ENCODE measurements at places on chromosomes 4 and X. TPM values are rescaled to one million over a fixed set of nuclear protein-coding genes. Genes with fewer than 3 reads are reported as not detected.

GRCh38 chr4:187436251-187436650 lies 559.3 kb upstream of the ZFP42 start:
- no peak for DNase-seq

DNA sequence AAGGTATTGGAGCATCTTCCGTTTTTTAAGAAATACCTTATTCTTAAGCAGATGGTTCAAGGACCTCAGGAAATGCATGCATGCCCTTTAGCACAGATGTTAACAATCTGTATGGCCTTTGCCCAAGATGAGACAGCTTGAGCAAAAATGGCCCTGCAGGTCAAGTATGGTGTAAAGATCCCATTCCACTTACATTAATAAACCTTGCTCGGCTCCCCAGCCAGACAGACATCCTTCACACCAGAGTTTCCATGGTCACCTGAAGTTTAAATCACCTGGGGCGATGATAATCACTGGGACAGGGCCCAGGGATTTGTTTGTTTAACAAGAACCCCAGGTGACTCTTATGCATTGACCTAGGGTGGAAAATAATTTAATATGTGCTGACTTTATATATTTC lies 287.0 kb upstream of the NOCT start:
- no peak for DNase-seq

- no peak for DNase-seq
Observed at GRCh38 chr4:172786039-172786792, 382.4 kb upstream of the GALNT7 start.

DNA sequence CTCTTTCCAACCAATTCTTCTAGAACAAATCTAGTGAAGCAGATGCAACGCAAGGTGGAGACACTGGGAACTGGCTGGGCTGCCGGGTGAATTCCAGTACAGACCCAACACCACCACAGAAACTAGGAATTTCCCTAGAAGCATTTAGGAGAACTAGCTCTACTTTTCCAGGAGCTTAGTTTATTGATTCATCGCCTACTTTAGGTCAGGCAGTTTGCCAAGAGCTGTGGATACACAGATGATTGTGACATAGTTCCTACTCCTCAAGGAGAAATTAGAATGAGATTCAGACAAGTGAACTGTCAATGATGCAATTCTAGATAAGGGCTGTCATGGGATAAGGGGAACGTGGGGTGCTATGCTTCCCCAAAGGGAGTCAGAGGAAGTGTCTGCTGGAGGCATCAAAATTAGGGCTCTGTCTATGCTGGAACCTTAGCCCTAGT lies 350.0 kb downstream of the CAMK2D start:
- peak; percentile 76 for DNase-seq

- no peak for DNase-seq
Observed at GRCh38 chr4:169689681-169690080, 68.1 kb downstream of the HPF1 start.

DNA sequence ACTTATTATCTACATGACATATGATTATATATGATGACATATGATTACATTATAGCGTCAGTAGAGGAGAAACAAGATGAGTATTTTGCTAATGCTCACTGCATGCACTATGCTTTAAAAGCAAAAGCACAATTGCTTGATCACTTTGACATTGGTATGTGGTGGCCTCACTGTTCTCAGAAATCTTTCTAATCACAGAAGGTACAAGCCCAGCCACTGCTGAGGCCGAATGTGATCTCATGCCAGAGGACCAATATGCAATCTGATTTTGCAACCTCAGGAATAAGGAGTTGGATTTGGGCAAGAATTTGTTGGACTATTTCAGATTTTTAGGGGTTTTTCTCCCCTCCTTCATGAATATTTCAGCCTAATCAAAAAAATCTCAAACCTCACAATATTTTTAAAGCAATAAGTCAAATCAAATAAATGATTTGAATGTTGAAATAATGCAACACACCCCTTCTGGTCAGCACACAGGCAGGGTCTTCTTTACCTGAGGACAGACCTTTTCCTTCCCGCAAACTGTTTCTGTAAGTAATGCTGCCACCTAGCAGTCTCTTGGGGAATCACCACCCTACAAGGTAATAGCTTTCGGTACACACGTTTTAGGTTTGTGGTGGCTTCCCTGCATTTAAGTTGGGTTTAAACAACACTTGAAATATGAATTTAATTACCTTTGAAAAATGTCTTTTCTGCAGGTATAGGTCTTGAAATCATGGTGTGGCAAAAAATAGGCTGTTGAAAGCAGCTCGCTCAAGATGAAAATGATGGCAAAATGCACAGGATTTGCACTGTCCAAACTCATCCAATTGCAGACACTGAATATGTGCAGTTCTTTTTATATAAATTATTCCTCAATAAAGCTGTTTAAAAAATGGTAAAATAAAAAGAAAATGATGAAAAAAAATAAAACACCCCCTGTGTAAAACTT lies 4.8 kb upstream of the CXCL13 start:
- DNase-seq, result peak; percentile 24

The TLR6 gene
- total RNA-seq, result 4.0 TPM

The NLGN3 gene
- total RNA-seq, result 0.10 TPM

- DNase-seq, result no peak
Observed at GRCh38 chr4:89166971-89167475, 55.7 kb downstream of the TIGD2 start.

The MBNL3 gene
- 4.2 TPM for total RNA-seq

GRCh38 chr4:158870282-158870625 lies 101.4 kb downstream of the FNIP2 start:
- DNase-seq, result no peak

- peak; percentile 17 for DNase-seq
Observed at GRCh38 chr4:39320381-39321115, 45.6 kb downstream of the RFC1 start.

The AFM gene
- total RNA-seq, result 0.10 TPM

GRCh38 chrX:124362072-124362471 lies 15.7 kb downstream of the SH2D1A start:
- DNase-seq, result no peak

The SETD7 gene
- 23.3 TPM for total RNA-seq

- DNase-seq, result peak; percentile 5
Observed at GRCh38 chr4:48665555-48666186, 114.4 kb downstream of the FRYL start.

- DNase-seq, result peak; percentile 24
Observed at GRCh38 chrX:13599491-13599890, 30.1 kb downstream of the EGFL6 start.

The CYP2U1 gene
- total RNA-seq, result 11.9 TPM

DNA sequence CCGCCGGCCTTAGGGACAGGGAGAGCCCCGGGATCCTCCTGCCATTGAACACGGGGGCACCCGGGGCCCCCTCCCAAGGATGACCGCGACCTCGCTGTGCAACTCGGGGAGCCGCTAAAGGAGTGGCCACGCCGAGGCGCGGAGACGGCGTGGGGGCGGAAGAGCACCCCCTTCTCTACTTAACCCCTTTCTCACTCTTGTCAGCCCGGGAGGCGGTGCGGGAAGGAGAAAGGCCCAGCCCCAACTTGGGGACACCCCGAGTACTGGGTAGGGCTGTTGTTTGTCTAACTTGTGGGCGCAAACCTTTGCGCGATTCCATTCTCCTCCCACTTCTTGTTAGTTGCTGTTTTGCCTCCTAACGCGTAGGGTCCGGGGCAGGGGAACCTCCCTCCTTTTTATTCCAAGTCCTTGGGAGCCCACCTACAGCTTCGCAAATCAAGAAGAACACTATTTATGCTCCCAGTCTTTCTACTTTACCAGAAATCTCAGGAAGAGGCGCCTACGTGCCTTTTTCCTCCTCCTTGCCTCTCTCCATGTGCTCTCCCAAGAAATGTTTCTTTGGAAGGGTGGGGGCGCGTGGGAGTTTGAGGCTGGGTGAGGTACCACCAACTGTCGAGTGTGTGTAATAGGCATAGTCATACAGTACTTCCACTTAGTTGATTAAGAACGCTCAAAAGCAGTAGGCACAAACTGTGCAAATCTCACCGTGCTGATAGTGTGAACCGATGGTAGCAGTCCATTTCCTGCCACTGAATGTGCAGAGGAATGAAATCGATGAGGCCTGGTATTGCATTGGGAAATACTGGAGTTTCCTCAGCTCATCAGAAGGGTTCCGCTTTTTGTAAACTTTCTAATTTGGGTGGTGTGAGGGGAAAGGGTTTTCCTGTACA lies 813 bp downstream of the DIAPH2 start:
- DNase-seq, result peak; percentile 44

GRCh38 chr4:165384598-165384997 lies 5.8 kb downstream of the CPE start:
- DNase-seq, result peak; percentile 16

The TEC gene
- 3.8 TPM for total RNA-seq

The TMPRSS11B gene
- total RNA-seq, result not detected

- no peak for DNase-seq
Observed at GRCh38 chr4:71290476-71290875, 48.3 kb upstream of the SLC4A4 start.

The CCNA2 gene
- 194 TPM for total RNA-seq

DNA sequence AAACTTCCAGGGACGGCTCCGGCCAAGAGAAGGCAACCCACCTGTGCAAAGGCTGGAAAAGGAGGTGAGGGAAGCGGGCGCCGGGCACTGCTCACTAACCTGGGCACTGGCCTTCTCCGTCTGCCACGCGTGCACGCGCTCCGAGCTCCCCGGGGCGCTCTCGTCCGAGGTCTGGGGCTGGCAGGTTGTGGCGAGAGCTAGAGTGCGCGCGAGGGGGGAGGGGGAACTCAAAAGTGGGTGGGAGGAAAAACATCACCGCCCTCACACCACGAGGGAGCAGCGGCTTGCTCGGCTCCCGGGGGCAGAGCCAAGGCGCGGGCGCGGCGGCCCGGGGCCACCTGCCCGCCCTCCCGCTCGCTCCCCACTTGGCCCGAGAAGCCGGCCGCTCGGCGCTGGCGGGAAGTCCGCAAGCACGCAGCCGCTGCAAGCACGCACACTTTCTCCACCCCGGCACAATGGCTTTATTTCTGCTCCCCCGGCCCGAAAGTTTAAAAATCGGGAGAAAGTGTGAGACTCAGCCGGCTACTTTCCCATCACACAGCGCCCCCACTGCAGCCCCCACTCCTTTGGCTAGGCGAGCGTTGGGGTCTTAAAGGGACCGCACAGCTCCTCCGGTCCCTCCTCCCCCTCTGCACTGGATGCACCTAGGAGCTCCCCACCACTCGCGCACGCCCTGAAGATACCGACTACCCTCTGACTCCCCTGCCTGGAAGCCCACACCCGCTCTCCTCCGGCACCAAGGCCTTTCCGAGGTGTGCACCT lies at the start of gene CHRDL1:
Gene CHRDL1, minus strand, starts transcription at position 173 of the 762 bp plus-strand sequence. CDS start 3,636 bp downstream, outside the sequence.
- peak; percentile 59 for DNase-seq

The MAGED4B gene
- total RNA-seq, result 3.2 TPM

DNA sequence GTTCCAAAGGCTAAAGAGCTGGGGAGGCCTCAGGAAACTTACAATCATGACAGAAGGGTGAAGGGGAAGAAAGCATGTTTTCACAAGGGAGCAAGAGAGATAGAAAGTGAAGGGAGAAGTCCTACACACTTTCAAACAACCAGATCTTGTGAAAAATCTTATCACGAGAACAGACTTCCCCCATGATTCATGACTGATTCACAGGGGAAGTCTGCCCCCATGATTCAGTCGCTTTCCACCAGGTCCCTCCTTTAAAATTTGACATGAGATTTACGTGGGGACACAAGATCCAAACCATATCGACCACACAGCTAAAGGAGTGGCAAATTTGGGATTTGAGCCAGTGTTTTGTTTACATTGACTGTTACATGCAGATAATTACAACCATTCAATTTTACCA lies 971.1 kb upstream of the HS3ST1 start:
- no peak for DNase-seq

DNA sequence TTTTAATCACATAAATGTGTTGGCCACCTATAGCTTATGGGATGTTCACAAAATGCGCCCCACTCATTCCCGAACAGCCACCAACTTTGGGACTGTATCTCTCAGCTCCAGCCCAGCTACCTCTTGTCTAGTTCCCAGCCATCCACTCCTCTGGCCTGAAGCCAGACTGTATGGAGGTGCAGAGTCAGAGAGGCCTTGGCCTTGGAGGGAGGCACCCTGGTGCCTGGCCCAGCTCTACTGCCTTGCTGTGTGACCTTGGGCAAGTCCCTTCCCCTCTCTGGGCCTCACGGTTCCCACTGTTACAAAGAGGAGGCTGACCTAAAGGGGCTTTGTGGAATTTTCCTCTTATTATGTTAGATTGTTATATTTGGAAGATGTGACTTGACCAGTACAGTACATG lies 13.9 kb downstream of the MAMLD1 start:
- no peak for DNase-seq

GRCh38 chr4:68581383-68582338 lies 5.5 kb upstream of the UGT2B17 start:
- no peak for DNase-seq

DNA sequence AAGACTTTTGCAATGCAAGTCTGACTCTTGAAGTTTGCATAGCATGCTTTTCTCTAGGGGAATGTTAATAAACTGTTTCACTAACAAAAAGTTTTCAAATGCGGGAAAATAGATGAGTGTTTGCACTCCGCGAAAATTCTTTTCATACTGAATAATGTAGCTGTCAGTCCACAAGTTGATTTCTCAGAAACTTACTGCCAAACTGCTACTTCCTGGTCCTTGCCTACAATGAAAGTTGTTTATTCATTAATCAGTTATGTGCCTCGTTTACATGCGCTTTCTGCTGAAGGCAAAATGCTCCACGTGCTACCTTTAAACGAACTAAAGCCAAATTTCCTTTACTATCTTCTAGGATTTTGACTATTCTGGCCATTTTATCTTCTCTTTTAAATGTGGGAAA lies 166.2 kb downstream of the MAGEB17 start:
- no peak for DNase-seq

DNA sequence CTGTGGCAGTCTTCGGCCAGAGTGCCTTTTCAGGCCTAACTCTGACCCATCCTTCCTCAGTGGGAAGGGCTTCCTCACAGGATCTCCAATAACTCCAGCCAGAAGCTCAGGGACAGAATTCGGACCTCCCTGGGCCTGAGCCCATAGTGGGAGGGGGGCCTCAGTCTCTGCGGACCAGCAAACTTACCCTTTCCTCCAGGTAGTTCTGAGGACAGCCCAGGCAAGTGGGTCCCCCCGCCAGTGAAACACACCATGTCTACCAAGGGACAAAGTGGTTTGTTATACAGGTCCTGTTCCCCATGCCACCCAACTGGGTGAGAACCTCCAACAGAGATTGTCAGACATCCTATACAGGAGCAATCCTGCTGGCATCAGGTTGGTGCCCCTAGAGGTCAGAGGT lies 350.4 kb downstream of the RAB28 start:
- no peak for DNase-seq

GRCh38 chr4:38734911-38735310 lies 47.9 kb downstream of the TLR10 start:
- DNase-seq, result no peak

- no peak for DNase-seq
Observed at GRCh38 chr4:155249016-155249566, 40.7 kb downstream of the NPY2R start.

Data from RPMI7951 (cell line).